ENCODE measurements at places on chromosomes 1 and 21.

GRCh38 chr1:25890239-25891034 lies 14.9 kb upstream of the PAQR7 start:
- no peak for DNase-seq

- DNase-seq: no peak
Observed at GRCh38 chr1:190940951-190941350, 463.3 kb upstream of the BRINP3 start.

GRCh38 chr1:27144049-27144748 lies 10.7 kb downstream of the SLC9A1 start:
- no peak for DNase-seq

- no peak for DNase-seq
Observed at GRCh38 chr1:115771847-115772457, 3.4 kb upstream of the CASQ2 start.

DNA sequence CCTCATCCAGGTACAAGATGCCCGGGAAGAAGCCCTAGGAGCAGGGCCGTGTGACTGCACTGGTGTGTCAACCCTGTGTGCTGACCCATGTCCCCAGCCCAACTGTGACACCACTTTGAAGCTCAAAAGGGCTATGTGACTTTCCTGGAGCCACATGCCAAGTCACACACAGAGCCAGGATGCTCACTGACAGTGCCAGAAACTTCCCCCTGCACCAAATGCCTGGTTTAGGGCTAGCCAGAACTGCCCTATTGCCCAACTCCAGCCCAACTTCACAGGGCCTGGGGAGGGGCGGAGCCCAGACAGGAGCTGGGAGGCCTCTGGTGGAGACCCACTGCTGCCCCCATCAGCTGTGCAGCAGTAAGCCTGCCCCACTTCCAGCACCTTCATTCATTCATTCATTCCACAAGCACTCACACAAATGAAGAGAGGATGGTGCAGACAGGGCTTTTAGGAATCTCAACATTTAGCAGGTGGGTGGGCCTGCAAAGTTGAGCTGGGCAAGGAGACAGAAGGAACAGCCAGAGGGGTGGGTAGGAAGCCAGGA lies 36.7 kb downstream of the KCNQ4 start:
- DNase-seq: no peak

DNA sequence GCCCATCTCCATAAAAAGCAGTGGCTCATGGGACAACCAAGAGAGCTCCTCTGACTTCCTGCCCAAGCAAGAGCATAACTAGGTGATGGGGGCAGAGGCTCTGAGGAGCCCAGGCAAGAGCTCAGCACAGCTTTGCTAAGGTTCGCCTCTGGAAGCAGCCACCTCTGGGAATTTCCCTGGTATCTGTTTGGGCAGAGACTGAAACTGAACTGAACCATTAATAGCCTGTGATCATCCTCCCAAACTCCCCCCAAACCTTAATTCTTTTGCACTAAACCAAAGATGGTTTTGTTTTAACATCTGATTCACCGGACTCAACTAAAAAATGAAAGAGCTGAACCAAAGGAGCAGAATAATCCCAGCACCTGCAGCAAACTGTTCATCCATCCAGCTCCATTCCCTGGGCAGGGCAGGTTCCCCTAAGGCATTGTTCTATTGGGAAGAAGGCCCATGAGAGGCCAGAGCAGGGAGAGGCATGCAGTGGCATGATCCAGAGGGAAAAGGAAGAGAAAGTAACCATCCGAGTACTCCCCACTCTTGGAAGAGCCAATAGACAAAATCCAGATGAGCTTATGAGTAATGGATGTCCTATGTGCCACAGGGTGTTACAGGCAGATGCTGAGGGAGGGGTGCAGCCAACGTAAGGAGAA lies 77.8 kb upstream of the KAZN start:
- no peak for DNase-seq

- DNase-seq: no peak
Observed at GRCh38 chr1:56081173-56081572, 498.2 kb downstream of the PLPP3 start.

All from stimulated activated CD8-positive, alpha-beta memory T cell treated with anti-CD3 and anti-CD28 coated beads, Interleukin-4, amount 100 ng/mL, for 4 hours (primary cell).